ENCODE measurements at places on chromosomes 2 and 18. TPM values are rescaled to one million over a fixed set of nuclear protein-coding genes. Genes with fewer than 3 reads are reported as not detected.

DNA sequence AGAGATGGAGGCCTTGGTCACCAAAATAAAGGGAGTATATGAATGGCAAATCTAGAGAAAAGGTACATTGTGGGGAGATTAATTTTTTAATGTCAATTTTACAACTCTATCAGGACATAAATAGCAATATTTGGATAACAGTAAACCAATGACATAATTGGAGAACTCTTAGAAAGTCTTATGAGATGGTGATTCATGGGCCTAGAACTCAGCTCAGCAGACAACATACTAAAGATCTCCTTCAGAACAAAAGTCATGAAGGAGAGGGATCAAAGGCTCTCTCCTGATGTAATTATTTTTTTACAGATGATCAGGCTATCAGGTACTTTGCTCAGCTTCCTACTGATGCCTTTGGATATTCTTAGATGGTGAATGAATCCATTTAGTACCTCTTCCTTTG, 90.0 kb downstream of the CRACDL start:
- no peak for DNase-seq
- no peaks in the 10 kb centered on the region for H3K4me1 ChIP-seq
- peaks cover 14% of the 10 kb centered on the region for H3K27me3 ChIP-seq
- no peak overlapping the region for H3K4me3 ChIP-seq
- no peaks in the 10 kb centered on the region for H3K36me3 ChIP-seq

POTEJ gene
- not detected for total RNA-seq

DNA sequence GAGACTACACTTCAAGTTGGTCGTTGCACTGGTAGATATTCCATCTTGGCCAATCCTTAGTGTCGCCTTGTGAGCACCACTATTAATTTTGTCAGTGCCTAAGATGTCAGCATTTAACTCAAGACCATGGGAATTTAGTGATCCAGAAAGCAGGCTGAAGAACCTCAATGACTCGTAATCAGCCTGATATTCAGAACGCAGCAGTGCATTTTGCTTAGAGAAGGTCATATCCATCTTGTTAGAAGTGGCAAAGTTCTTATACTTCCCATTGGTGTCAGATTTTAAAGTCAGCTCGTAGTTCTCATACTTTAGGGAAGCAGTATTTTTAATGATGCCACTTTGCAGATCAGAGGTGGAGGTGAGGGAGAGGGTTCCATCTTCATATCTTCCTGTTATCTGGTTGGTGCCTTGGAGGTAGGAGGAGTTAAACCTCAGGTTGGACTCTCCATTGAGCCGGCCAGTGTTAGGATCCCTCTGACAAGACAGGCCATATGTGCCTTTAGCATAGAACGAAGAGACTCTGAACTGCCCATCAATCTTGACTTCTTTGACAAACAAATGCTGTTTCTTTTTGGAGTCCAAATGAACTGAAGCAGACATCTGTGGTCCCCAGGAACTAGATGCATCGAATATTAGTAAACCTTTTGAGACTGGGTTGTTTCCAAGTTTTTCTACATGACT, 31.9 kb downstream of the APOB start:
- no peak overlapping the region for H3K27ac ChIP-seq
- H3K27me3 ChIP-seq: peaks cover 73% of the 10 kb centered on the region
- H3K36me3 ChIP-seq: no peaks in the 10 kb centered on the region
- DNase-seq: no peak

TCF7L1 gene
- 21.9 TPM for total RNA-seq

All from A673 (cell line).